ENCODE measurements at places on chromosomes 2 and 18.

DNA sequence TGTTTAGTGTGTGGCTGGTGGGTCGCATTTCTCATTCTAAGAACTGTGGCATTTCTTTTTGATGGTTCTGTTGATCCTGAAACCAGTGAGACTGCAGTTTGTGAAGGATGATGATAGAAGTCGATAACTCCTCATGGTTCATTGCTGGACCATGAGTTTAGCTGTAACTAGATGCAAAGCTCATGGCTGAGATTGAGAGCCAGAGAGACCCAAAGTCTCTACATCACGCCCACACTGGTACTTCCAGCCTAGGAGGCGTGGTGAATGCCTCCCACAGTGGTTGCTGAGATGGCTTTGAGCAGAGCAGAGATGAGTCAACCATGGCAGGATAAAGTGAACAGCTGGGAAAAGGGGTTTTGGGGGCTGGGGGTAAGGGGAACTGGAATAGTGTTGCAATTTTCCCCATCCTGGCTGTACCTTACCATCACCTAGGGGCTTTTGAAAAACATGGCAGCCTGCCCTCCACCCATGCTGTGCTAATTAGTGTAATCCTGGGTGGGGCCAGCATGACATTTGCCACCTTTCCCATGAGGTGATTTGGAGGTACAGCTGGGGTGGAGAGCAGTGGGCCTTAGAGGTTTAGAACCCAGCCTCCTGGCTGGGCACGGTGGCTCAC, 24.1 kb downstream of the INPP4A start:
- DNase-seq, result peak; percentile 38

DNA sequence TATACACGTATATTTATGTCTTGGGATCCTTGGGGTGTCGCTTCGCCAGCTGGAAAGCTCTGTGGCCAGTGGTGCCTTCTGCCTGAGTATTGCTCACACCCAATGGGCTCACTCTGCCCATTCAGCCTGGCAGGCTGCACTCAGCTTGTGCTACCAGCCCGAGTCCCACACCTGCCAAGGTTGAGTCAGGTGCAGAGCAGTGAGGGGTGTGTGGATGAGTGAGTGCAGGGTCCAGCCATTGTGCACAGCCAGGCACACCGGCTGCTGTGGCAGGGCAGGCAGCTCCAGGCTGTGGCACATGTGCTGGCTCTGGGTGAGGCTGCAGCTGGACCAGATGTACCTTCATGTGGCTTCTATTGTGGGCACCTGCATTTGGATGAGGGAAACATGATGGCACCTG, 496.9 kb upstream of the LINC00305 start:
- DNase-seq, result no peak

- no peak for DNase-seq
Measured at GRCh38 chr2:137924019-137924418, 40.3 kb upstream of the HNMT start.

- DNase-seq, result peak; percentile 11
Measured at GRCh38 chr18:68960355-68960754, 162.5 kb downstream of the CCDC102B start.

DNA sequence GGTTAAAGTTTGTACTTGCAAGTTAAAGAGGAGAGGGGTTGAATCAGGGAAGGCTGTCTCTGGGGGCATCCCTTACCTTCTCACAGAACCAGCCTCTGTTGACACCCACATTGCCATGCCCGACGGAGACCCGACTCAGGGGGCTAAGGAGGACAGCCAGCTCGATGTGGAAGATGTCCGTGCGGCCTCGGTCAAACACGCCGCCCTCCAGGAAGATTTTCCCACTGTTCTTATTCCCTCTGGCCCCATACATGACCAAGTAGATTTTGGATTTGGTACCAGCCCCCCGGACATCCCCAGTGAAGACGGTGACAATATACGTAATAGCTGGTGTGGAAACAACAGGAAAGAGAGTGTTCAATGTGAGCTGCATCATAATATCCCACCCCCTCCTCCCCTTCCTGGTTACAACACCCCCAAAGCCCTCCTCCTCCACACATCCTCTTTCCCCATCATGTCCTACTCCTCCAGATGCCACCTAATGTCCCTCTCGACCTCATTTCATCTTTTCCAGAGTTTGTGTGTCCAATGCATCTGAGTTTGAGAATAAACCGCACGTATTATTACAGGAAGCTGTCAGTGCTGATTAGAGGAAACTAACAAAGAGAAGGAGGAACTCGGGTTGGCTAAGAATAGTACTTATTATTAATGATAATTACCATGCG, 55.7 kb downstream of the LOXHD1 start:
- no peak for DNase-seq

- no peak for DNase-seq
Measured at GRCh38 chr2:242030858-242031257, 161.3 kb downstream of the RTP5 start.

- no peak for DNase-seq
Measured at GRCh38 chr18:37122877-37123276, 293.9 kb downstream of the KIAA1328 start.

DNA sequence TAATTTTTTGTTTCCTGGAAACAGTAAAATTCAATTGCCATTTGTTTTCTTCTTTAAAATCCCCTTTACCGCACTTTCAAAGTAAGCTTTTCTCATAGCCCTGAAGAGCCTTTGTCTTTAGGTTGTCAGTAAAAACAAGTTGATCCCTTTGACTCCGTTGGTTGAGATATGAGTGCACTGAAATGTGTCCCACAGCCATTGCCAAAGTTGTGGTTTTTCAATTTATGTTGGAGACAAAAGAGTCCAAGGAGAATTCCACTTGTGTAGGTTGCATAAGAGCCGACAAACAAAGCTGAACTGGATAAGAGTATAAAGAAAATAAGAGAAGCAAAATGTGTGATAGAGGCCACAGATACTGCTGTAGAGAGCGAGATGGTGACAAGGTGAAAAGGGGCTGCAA, 26.1 kb upstream of the HNMT start:
- peak; percentile 36 for DNase-seq

- DNase-seq, result no peak
Measured at GRCh38 chr2:37615804-37616676, 55.4 kb downstream of the CDC42EP3 start.

GRCh38 chr18:31643003-31643402, 41.4 kb downstream of the B4GALT6 start:
- DNase-seq, result peak; percentile 19

GRCh38 chr2:172860336-172860707, 124.7 kb downstream of the RAPGEF4 start:
- no peak for DNase-seq

GRCh38 chr18:57716549-57716948, 86.6 kb downstream of the ATP8B1 start:
- no peak for DNase-seq

DNA sequence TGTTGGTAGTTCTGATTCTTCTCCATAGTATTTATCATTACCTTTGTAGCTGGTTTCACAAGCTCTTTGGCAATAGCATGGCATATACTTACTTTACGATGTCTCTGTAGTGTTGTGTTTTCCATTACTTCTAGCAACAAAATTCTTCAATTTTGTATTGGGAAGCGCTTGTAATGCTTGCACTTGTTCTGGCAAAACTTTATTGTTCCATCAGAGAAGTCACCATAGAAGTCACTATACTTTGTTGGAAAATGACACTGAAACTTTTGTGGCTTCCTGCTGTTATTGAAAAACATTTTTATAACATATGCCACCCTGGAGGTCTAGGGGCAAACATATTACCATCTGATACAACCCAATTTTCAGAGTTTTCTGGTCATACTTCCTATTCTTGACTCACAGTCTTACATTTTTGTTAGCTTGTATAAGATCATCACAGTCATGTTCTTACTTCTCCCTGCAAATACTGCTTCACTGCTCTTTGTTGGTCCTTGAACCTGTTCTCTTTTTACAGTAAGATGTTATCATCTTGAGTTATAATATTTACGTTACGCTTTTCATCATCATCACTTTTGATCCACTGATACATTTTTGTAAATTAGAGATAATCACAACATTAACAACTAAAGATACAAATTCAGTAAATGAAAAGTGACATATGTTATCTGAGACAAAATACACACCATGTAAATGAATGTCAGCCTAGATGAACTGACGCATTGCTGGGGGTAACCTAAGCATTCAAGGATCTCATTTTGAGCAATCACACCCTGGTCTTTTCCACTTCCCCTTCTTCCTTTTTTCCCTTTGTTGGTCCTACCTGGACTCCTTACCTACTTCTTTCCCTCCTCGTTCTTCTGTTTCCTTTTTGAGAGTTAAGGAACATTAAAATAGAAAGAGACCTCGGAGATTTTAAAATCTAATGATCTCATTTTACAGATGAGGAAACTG, 33.3 kb upstream of the CXCR4 start:
- no peak for DNase-seq

DNA sequence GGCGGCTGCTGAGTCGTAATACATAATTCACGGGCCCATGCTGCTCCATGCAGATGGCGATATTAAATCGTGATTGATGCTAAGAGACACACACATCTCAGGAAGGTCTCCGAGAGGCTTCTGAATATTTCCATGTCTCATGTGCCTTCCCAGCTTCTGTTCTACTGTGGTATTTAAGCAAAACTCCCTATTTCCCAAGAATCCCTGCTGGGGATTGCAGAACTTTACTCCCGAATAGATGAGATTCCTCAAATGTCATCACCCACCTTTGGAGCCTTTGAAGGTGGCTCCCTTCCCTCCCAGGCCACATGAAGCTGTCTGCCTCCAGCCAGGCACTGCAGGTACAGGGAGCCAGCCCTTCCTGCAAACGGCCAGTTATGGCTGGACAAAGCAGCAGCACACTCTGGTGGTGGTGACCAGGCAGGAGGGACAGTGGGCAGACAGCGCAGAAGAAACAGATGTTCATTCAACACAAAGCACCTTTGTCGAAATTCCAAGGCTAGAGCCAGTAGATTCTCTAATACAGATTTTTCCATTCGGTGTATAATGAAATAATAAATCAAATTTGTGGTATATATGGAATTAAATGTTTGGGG, 14.1 kb downstream of the NRP2 start:
- DNase-seq, result no peak

DNA sequence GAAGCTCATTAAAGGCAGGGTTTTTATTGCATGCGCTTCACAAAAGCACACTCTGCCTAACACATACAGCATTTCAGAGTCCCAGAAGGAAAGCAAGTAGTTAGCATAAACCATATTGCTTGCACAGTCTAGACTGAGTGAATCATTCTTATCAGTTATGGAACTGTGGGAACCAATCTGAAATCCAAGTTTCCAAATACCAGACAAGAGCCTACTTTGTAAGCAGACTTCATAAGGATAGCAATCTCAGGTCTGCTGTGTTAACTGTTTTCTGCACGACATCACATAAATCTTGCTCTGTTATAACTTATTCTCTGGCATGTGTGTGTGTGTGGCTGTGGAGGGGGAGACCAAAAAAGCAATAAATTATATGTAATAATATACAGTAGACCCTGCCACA, 608.1 kb upstream of the REG3G start:
- DNase-seq, result no peak

- no peak for DNase-seq
Measured at GRCh38 chr2:150939087-150939486, 322.6 kb downstream of the RBM43 start.

DNA sequence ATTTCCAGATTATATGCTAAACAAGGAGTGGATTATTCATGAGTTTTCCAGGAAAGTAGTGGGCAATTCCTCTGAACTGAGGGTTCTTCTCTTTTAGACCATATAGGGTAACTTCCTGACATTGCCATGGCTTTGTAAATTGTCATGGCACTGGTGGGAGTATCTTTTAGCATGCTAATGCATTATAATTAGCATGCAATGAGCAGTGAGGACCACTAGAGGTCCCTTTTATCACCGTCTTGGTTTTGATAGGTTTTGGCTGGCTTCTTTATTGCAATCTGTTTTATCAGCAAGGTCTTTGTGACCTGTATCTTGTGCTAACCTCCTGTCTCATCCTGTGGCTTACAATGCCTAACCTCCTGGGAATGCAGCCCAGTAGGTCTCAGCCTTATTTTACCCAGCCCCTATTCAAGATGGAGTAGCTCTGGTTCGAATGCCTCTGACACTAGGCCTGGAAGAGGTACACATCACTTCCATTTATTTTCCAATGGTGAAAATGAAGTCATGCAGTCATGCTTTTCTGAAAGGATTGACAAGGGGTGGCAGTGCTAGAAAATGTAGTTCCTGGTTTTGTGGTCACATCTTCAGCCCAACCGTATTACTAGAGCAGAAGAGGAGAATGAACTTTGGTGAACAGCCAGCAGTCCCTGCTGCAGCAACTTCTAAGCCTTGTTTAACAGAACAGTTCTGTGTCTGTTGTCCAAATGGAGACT, 26.6 kb upstream of the ITGA4 start:
- peak; percentile 26 for DNase-seq

DNA sequence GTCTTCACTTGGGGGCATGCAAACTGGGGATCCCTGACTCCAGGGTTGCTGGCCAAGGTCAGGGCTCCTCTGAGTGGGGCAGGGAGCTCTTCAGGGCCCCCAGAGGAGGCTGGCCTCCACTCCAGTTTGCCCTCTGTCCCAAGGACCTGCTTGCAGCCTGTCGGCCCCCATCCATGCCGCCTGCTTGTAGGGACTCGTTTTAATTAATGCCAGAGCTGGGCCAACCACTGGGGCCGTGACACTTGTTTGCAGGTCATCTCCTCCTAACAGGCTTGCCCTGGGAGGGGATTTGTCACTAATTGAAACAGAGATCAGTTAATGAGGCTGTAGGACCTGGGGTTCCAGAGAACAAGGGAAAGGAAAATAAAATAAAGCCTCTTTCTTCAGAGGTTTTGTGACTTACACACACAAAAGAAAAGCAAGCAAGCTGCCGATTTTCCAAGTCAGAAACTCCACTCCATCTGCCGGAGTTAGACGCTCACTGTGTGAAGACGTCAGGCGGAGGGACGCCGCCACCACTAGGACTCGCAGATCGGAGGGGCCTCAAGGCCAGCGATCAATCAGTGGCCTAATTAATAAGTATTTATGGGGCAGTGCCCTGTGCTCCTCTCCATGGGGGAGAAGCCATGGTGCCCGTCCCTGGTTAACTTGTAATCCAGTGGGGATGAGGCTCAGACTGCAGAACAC, 75.9 kb downstream of the SFXN5 start:
- no peak for DNase-seq

DNA sequence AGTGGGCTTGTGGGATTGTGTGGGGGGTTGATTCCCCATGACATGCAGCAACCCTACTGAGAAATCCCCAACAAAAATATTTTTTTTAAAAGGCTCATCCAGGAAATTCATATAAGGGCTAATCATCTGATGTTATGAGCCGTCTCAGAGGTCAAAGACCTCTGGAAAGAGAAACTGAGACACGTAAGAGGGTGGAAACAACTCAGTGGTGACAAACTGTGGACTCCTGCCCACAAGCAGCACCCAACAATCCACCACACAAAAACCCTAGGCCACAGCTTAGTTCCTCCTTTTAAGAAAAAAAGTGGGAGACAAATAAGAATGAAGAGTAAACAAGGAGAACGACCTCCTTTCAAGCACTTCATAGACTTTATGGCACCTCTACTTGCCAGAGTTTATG, 1096.1 kb upstream of the NRXN1 start:
- DNase-seq, result no peak
